ENCODE measurements at places on chromosomes 2 and 18.

- DNase-seq = no peak
Measured at GRCh38 chr2:233422649-233423551, 68.6 kb downstream of the DGKD start.

DNA sequence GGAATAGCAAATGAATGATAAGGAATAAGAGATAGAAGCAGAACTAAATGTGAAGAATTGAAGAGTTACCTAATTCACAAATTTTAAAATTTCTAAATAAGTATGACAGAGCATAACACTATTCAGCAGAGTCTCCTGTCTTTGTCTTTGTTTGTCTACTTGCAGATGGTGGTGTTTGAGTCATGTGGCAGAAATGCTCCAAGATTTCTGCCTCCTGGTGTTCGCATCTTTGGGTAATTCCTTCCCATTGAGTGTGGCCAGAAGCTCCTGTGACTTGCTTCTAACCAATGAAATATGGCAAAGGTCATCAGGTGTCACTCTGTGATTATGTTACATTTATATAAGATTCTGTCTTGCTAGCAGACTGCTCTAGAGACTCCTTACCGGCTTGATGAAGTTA lies 45.6 kb upstream of the GALNT3 start:
- no peak for DNase-seq

DNA sequence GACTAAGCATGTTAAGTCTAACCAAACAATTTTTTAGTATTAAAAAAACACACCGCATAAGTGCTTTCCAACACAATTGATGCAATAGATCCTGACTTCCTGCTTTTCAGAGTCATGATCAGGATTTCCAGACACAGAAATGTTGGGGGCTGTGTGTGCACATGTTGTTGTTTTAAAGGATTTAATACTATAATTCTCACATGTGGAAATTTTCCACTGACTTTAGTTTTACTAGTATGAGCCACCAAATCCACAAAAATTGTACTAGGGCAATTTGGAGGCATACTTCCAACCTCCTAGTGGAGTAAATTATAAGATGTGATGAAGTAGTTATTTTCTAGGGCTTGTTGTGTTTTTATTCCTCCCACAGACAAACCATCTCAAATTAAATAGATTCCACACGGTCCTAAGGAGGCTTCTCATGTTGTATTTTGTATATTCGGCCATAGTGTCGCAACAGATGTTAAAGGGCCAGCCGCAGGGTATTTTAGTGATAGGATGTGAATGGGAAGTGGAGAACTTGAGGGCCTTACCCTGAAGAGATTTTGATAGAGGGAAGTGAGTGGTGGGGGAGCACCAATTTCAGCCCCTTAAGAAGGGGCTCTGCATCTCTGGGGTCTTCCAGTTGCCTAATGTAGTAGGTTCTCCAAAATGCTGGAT lies 108.9 kb upstream of the KLF7 start:
- DNase-seq = no peak

DNA sequence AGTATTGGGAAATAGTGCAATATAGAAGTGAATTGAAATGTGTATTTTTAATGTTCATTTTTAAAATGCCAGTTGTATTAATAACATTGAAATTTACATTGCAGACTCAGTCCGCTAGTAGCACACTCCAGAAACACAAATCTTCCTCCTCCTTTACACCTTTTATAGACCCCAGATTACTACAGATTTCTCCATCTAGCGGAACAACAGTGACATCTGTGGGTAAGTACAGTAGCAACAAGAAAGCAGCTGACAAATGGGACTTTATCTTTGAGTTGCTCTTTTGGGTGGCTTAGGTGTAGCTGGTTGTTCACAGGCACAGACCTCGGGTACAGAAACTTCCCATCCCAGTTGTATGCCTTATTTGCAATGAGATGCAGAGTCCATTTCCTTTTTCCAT lies 118.2 kb upstream of the IL1R2 start:
- DNase-seq = no peak

- DNase-seq = no peak
Measured at GRCh38 chr2:60411295-60411694, 142.2 kb downstream of the BCL11A start.

DNA sequence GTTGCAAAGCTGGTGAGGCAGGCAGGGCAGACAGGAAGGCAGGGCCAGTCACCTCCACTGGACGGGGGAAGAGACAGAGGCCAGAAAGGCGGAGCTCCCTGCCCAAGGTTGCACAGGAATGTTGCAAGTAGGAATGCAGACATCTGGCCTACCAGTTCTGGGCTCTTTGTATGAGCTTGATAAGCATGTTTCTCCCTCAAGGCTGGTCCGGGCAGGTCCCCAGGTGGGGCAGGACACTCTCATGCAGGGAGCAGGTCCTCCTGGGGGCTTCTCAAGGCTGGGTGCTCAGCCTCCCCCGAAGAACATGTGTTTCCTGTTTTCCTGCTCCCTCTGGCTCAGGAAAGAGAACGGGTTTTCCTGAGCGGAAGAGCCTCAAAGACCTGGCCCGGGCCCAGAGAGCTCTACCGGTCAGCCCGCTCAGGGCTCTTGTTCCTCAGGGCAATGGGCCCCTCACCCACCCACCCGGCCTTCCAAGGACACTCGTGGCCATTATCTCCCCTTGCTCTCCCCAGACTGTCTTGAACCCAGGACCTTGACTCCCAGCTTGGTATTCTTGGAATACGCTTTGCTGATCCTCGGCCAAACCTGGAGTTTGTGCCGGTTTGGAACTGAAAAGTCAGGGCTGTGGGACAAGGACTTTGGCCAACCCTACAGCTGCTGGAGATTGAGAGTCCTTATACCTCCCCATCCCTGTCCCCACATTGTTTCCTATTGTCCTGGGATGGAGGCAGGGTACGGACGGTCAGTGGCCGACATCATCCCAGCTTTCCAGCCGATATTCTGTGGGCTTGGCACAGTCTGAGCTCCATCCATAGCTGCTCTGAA lies 87.7 kb upstream of the HAAO start:
- no peak for DNase-seq

DNA sequence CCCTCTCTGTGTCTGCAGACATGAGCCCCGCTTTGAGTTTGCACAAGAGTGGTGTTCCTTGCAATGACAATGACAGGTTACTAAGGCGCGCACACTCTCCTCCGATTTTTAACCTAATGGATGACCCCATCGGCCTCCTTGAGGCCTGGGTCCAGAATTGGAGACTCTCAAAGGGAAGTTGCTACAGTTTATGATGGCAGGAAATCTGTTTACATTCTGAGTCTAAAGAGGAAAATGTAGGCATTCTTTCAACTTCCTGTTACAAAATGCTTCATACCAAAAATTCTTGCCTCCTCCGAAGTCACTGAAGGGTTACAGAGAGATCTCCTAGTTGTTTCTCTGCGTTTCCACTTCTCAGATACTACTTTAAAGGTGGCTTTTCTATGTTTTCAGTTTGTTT lies 225.3 kb upstream of the AGAP1 start:
- no peak for DNase-seq

DNA sequence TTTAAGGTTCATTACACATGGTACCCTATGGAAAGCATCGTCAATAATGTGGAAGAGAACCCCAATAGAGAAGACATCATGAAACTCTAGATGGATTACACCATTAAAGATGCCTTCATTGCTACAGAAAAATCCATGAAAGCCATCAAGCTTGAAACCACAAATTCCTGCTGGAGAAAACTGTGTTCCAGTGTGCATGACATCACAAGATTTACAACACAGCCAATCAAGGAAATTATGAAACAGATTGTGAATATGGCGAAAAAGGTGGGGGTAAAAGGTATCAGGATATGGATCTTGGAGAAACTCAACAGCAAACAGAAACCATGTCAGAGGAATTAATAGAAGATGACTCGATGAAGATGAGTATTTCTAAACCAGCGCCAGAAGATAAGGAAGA lies 200.0 kb downstream of the SLC4A10 start:
- no peak for DNase-seq

DNA sequence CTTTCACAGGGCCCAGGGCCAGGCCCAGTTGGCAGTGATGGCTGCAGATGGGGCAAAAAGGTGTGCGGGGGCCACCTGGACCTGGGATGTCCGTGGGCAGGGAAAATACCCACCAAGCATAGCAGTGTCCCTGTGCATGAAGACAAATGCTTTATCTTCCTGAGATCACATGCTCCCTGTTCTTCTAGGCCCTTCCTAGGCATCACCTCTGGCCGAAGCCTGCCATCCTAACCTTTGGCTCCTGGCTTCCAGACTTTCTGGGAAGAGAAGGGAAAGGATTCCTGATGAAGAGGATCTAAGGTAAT lies 105.0 kb upstream of the SMAD2 start:
- no peak for DNase-seq

DNA sequence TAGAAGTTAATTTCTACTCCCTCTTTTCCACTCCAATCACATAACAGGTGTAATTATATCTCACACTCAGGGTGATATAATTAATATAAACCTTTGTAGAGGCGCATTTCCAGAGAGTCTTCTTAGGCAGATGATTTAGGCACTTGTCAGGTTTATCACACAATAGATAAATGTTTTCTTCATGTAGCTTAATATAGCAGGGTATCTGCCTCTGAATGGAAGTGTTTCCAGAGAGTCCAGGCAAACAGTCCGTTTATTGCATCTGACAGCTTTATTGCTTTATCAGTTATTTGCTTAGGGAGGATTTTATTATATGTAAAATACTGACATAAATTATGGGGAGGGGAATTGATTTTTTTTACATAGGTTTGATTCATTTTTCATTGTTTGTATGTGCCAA lies 766.3 kb downstream of the SLC4A3 start:
- no peak for DNase-seq

GRCh38 chr2:217666338-217666737 lies 336.5 kb downstream of the TNS1 start:
- DNase-seq = no peak

GRCh38 chr18:49668574-49669275 lies 106.9 kb downstream of the LIPG start:
- peak; percentile 48 for DNase-seq
